ENCODE measurements at places on chromosomes 5 and 9.

GRCh38 chr5:139147483-139148087 lies 50.6 kb downstream of the SIL1 start:
- no peak for DNase-seq

DNA sequence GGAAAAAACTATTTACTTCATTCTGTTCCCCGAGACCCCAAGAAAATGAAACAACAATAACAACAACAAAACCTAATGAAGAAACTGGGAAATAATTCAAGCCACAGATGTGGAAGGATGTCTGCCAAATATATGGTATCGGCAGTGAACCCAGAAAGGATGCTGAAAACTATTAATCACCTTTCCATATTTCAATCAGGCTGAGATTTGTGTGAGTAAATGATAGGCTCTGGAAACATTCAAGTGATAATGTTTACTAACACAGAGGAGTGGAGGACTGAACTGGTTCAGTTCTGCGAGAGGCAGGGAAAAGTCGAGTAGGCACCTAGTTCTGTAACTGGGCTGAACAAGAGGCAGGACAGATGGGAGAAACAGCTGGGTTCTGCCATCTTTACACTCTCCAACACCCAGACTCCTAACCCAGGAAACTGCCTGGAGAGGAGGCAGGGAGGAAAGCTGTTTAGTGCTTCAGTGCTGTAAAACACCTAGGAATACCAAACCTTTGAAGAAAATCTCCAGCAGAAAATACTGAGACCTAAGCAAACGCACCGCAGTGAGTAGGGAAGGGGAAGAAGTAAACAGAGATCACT lies 96.8 kb upstream of the GNA14 start:
- DNase-seq, result no peak

DNA sequence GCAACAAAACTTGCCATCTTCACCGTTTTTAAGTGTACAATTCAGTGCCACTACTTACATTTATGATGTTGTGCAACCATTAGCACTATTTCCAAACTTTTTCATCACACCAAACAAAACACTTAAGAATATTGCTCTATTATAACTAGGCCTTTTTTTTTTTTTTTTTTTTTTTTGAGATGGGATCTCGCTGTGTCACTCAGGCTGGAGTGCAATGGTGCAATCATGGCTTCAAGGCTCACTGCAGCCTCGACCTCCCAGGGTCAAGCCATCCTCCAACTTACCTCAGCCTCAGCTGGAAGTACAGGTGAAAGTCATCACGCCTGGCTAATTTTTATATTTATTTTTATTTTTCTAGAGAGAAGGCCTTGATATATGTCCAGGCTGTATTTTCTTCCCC lies 22.3 kb upstream of the LMNB1 start:
- no peak for DNase-seq

DNA sequence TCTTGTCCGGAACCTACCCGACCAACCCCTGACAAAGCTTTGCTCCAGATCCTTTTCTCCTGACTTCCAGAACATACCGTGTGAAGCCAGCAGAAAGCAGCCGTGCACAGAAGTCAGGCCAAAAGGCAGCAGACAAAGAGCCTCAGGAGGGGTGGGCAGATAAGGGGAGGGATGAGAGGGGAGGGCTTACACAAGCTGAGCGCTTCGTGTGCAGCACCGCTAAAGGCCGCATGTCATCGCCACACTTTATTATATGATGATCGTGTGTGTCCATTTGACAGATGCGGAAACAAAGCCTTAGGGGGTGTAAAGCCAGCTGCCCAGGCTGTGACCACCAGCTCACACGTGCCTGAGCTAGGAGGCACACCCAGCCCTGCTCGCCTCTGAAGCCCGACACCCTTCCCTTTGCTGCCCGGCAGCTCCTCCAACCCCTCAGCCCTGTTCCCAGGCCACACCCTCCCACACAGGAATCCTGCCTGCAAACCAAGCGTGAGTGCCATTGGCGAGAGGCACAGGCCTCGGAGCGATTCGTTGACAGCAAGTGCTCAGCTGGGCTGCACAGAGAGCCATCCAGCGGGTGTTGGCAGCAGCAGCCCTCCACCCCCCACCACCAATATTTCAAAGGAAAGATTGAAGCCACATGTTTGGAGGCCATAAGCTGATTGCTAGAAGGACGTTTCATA lies 170.5 kb upstream of the SMIM23 start:
- no peak for DNase-seq

DNA sequence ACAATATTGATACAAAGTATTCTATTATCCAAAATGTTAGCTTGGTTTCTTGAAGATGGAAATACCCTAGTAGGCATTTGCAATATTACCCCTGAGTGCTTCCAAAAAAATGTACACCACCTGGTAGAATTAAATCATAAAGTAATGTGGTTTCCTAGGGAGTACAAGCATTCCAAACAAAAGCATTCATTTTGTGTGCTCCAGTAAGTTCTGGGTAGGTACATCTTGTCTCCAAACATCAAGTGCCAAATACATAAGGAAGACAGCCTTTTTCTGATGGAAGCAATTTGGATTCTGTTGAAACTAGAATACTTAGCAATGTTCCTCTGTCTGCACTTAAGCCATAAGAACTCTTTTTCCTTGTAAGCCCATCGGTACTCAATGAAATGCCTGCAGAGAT lies 73.1 kb upstream of the IL7R start:
- no peak for DNase-seq

GRCh38 chr5:132023258-132024116 lies 12.0 kb upstream of the ACSL6 start:
- no peak for DNase-seq

DNA sequence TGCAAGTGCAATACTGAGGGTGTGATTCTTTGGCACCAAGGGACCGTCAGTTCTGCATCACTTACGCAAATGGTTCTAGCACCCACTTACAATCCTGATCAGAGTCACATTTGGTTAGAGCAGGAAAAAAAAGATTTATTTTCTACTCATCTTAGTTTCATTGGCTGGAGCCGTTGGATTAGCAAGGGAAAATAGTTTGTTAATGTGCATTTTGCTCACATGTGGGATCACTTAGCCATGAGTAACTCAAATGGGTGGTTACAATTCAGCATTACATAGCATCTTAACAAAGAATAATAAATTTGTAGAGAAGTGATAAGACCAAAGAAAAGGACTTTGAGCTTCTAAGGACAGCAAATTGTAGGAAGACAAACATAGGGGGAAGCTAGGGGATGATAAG lies 216.9 kb downstream of the AUH start:
- DNase-seq, result no peak

Measured in esophagus squamous epithelium (tissue), 5 donors.